ENCODE measurements at places on chromosomes 11 and 22. TPM values are rescaled to one million over a fixed set of nuclear protein-coding genes. Genes with fewer than 3 reads are reported as not detected.

Gene DUSP18
- polyA plus RNA-seq = 12.7 TPM

Gene B4GALNT4
- polyA plus RNA-seq = 2.3 TPM

Gene ACR
- polyA plus RNA-seq = not detected

Gene MEI1
- 5.9 TPM for polyA plus RNA-seq

Gene CD59
- 2,015 TPM for polyA plus RNA-seq

Gene YIF1A
- polyA plus RNA-seq = 284 TPM

Gene CECR2
- not detected for polyA plus RNA-seq

Gene POU2AF3
- polyA plus RNA-seq = not detected

Gene FREY1
- not detected for polyA plus RNA-seq

Gene SEC14L3
- not detected for polyA plus RNA-seq

Gene TEX54
- not detected for polyA plus RNA-seq

Gene GPR83
- not detected for polyA plus RNA-seq

Measured in GM23248 (cell line).